NCI-H1092 (cell line): ENCODE measurements at places on chromosomes 4 and X.
A peak's percentile ranks its signal among the peaks of the same experiment; 100 is the strongest.

- peak; percentile 99 for DNase-seq
Measured at GRCh38 chr4:8010618-8011017, 71.0 kb upstream of the AFAP1 start.

- no peak for DNase-seq
Measured at GRCh38 chrX:11462136-11462535, 168.9 kb downstream of the AMELX start.

GRCh38 chr4:126404549-126404948 lies 1089.8 kb downstream of the FAT4 start:
- no peak for DNase-seq

GRCh38 chr4:112185334-112185733 lies 40.1 kb downstream of the FAM241A start:
- no peak for DNase-seq

DNA sequence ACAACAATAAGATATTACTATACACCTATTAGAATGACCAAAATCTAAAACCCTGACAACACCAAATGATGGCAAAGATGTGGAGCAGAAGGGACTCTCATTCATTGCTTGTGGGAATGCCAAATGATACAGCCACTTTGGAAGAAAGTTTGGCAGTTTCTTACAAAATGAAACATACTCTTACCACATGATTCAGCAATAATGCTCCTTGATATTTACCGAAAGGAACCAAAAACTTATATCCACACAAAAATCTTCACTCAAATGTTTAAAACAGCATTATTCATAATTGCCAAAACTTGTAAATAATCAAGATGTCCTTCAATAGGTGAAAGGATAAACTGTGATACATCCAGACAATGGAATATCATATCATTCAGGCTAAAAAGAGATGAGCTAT lies 180.9 kb downstream of the COL25A1 start:
- no peak for DNase-seq

GRCh38 chr4:73259571-73260090 lies 1.0 kb upstream of the ANKRD17 start:
- peak; percentile 5 for DNase-seq

DNA sequence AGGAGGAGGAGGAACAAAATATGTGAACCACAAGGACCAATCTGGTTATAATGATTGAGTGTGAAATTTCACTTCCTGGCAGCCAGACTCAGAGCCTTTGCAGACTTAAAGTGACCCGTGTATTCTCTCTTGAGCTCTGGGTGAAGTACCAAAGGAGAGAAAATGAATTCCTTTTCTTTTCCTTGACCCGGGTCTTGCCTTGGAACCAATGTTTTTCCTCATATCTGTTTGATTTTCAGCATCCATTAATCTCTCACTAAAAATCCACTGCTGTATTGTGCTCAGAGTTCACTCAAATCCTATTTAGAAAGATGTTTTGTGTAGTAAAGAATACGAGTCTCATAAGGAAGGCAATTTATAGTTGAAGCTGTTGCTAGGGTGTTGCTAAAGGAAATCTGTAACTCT lies 78.3 kb upstream of the C1QTNF7 start:
- DNase-seq = no peak

DNA sequence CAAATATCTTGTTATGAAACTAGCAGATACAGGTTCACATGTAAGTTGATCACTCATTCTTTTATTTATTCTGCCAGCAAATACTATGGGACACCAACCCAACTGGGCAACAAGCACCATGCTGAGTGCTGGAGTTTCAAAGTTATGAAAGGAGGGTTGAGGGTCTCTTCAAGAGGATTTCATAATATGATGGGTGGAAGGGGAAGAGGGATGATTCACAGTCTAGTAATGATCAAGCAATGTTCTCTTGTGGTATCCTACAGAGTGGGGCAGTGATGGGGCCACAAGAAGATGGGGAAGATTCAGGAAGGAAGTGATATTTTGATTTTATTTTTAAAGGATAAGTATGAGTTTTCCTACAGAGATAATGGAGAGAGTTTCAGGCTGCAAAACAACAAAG lies 46.2 kb upstream of the TXK start:
- DNase-seq = no peak

DNA sequence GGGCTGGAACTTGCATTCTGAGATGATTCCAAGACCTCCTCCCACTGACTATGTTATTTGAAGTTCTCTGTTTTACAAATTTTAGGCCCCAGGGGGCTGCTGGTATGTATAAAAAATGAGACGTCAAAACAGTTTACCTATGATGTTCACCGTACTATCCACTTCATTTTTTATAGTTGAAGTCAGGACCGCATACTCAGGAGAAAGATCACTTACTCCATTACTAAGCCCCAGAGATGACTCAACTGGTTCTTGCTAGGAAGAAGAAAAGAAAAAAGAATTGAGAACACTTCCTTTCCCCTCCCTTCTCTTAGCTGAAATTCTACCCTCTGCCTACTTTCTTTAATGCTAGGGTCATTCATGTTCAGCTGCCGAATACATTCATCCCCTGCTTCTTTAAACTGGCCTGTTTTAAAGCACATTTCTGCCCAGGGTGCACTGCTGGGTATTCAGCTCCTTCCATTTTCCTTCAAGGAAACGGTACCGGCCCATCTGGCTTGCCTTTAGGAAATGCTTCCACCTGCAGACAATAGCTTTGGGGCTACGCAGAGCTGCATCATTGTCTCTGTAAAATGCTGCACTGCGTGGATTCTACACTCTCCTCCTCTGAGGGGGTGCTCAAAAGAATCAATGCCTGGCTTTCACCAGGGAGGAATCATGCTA lies 66.2 kb downstream of the IRF2 start:
- no peak for DNase-seq

DNA sequence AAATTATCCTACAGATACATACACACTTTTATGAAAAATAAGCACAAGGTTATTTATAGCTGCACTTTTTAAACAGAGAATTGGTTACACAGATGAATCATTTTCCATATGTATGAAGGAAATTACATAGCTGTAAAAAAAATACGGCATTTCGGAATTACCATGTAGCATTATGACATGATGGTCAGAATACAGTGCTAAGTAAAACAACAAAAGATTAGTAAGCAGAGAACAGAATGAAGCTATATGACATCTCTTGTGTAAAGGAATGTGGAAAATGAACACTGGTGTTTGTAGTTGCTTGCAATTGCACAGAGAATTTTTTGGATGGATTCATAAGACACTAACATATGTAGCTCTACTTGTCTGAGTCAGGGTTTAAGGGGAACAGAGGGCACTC lies 1222.0 kb upstream of the PRKX start:
- DNase-seq = no peak

GRCh38 chr4:159655547-159655946 lies 552.7 kb downstream of the RAPGEF2 start:
- no peak for DNase-seq

DNA sequence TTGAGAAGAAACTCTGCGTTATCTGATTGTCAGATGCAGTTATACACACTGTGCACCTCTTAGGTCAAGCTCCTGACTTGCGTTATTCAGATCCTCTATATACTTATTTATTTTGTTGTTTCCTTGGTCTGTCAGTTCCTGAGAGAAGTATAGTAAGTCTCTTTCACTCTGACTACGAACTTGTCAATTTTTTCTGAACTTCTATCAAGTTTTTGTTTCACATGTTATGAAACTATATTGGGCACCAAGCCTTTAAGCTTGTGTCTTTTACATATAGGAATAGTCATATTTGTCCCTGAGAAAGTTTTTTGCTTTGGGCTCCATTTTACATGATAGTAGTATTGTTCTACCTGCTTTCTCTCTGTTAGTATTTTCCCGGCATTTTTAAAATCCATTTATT lies 31.7 kb downstream of the ZNF275 start:
- DNase-seq = no peak

DNA sequence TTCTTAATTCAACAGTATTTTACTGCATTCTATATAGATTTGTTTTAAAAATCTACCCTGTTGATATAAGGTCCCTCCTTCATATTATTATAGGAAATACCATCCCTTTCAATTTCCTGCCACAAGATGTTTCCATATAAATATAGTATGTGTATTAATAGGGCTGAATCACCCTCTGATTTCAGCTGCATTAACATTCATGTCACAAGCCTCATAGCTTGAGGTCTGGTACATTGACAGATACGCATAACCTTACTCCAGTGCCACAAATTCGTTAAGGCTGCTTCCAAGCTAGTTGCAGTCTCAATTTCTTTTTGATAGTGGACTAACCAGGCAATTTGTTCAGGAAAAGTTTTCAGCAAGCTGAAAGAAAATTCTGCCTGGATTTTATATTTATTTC lies 128.4 kb downstream of the KLHL34 start:
- no peak for DNase-seq

GRCh38 chrX:79325263-79325958 lies 41.7 kb downstream of the ITM2A start:
- no peak for DNase-seq

DNA sequence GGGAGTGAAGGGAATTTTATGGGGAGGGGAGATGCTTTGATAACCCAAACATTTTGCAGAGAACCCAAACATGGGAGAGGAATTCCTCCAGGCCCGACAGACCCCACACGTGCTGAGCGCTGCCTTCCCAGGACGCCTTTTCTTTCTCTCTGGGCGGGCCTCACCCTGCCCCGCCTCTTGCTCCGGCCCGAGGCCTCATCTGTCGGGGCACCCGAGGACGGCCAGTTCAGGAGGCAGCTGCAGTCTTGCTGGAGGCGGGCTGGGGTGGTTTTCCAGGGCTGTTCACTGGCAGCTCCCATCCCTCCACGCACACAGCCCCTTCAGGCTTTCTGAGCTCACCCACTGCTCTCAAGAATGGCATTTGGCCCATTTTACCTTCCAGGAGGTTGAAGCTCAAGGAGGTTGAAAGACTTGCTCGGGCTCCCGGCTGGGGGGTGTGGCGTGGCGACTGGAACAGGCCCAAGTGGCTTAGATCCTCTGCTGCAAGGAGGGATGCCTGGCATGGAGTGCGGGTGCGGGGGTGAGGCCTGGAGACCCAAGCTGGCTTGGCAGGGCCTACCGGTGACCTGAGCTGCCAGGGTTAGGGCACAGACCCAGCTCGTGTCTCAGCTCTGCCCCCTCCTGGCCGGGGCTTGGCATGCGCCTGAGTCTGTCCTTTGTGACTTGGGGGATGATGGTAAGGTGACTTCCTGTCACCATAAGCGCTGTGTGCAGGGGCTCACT lies 99.2 kb downstream of the PSAPL1 start:
- DNase-seq = no peak

DNA sequence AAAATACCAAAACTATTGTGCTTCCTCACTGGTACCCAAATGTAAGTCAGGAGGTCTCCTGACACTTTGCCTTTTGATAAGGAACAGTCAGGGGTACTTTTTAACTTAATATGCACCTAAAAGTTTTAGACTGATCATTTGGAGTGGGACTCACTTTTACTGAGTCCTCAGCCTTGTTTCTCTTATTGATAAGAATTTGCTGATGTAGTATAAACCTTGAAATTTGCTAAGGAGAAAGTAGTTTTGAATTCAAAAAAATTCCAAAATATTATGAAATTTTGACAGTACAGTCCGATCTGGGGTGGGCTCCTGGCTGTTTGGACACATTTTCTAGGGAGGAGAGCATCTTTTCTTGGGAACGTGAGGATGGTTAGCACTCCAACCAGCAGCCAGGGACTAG lies 91.4 kb upstream of the GATB start:
- no peak for DNase-seq

GRCh38 chrX:652341-652741 lies 21.8 kb downstream of the SHOX start:
- DNase-seq = no peak

DNA sequence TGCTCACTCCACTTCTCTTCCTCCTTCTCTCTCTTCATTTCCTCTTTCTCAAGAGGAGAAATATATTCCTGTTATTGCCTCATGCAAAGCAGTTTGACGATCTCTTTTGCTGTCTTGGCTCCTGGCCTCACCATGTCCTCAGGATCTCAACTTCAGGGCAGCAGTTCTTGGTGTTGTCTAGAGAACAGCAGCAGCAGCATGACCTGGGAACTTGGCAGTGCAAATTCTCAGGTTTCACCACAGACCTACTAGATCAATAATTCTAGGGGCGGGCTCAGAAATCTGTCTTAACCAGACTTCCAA lies 193.4 kb upstream of the EDNRA start:
- no peak for DNase-seq

DNA sequence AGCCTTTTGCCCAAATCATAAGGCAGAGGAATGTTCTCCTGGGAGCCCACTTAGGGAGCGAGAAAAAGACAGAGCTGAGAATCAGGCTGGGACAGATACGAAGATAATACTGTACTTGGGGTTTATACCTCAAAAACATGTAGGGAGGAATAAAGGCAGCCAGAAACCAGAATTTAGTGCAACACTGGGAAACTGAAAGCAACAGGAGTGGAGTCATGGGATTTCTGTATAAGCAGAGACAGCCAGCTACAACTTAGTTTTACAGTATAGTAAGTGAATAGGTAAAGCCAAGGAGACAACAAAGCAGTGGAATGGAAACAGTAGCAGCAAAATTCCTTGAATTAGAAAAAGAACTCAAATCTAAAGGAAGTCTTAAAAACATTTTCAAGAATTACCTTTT lies 413.2 kb downstream of the FAT4 start:
- DNase-seq = no peak

DNA sequence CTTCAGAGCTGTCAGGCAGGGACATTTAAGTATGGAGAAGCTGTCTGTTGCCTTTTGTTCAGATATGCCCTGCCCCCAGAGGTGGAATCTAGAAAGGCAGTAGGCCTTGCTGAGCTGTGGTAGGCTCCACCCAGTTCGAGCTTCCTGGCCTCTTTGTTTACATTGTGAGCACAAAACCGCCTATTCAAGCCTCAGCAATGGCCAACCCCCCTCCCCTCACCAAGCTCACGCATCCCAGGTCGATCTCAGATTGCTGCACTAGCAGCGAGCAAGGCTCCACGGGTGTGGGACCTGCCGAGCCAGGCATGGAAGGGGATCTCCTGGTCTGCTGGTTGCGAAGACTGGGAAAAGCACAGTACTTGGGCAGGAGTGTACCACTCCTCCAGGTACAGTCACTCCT lies 59.3 kb downstream of the ZNF674 start:
- no peak for DNase-seq

- no peak for DNase-seq
Measured at GRCh38 chr4:14897217-14897616, 105.1 kb upstream of the CPEB2 start.

GRCh38 chr4:89316931-89317366 lies 9.3 kb upstream of the GPRIN3 start:
- DNase-seq = no peak

- DNase-seq = no peak
Measured at GRCh38 chr4:168736860-168737805, 240.3 kb downstream of the PALLD start.

- DNase-seq = no peak
Measured at GRCh38 chr4:16227462-16227868, 1.2 kb upstream of the TAPT1 start.

DNA sequence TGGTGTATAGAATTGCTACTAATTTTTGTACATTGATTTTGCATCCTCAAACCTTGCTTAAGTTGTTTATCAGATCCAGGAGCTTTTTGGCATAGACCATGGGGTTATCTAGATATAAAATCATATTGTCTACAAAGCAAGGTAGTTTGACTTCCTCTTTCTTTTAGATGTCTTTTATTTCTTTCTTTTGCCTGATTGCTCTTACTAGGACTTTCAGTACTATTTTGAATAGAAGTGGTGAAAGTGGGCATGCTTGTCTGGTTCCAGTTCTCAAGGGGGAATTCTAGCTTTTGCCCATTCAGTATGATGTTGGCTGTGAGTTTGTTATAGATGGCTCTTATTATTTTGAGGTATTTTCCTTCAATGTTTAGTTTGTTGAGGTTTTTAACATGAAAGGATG lies 187.9 kb upstream of the LCORL start:
- no peak for DNase-seq

GRCh38 chr4:126956184-126956897 lies 676.4 kb upstream of the INTU start:
- no peak for DNase-seq

- DNase-seq = no peak
Measured at GRCh38 chr4:5615496-5616075, 92.8 kb downstream of the EVC2 start.
